ENCODE measurements at places on chromosomes 1 and 21.
A peak's percentile ranks its signal among the peaks of the same experiment; 100 is the strongest.

DNA sequence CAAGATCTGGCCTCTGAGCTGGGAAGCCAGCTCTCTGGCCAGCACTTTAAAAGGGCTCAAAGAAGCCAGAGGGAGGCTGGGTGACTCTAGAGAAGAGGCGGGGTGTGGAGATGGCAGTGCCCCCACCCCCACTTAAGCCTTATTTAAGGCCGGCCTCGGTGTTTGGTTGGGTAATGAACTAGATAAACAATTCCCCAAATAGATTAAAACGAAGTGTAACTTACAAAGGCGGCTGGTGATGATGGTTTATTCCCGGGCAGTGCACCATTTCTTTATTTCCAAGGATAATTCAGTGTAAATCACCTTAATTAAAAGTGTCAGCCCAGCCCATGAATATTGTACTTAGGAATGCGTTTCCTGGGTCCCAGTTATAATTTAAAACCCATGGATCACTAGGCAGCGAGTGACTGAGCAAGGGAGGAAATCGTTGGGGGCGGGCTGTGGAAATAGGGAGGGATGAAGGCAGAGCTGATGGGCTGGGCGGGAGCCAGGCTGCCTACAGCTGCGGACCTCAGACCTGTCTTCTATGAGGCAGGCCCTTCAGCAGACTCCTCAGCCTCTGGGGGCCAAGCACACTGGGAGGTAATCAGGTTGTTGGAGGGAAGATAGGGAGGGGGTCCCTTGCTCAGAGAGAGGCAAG is 54.9 kb downstream of the TMEM53 start:
- DNase-seq: peak; percentile 53

GRCh38 chr1:209819058-209819457 is 8.7 kb upstream of the UTP25 start:
- DNase-seq: no peak

DNA sequence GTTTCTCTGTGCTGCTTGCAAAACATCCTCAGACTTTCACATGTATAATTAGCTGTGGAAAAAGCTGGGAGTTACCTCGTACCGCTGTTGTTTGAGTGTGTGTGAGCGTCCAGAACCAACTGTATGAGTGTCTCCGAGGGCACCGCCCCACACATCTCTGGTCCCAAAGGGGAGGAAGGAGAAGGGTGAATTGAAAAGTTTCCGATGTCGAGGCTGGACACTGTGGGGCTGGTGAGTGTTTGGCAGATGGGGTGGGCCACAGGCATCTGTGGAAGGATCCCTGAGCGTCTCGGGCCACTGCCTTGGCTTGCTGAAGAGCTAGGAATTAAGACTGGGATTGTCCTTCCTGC is 1.2 kb downstream of the ATP2B4 start:
- DNase-seq: peak; percentile 26

- DNase-seq: no peak
Measured at GRCh38 chr1:225691377-225691776, 38.5 kb upstream of the ENAH start.

DNA sequence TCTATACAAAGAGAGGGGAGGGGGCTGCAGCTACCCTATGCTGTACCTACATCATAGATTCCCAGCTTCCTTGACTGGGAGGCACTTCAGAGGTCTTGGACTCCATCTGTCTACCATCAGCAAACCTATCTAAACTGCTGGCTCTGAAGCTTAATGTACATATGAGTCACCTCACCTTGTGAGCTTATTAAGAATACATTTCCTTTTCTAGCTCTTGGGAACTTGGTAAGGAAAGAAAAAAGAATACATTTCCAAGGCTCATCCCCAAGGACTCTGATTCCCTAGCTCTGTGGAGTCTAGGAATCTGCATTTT is 50.0 kb upstream of the PRELP start:
- DNase-seq: no peak

DNA sequence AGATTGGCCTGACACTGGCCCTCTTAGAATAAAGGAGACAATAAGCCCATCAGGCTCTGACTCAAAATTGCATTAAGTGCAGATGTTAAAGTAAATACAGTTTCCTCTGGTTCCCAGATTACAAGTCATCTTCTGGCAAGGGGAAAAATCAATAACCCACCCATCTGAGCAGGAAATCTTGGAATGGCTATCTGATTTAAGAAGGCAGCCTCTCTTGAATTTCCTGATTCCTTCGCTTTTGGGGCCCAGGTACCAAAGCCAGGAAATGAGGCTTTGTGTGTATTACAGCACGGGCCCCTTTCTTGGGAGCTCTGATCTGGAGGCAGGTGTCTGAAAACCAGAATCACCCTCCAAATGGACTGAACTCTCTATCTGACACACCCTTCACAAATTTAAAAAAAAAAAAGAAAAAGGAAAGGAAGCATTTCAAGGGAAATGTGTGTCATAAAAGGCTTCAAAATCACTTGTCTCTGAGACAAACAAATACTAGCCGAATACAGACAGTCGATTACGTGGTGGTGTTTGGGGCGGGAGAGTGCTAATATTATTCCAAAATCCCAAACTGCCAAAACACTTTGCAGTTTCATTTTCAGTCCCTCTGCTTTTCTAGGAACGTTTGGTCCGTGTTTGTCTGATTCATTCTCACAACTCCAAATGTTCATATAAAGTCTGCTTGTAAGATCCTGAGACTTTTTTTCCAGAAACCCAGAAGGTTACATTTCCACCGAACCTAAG is 240.9 kb upstream of the CAMK1G start:
- no peak for DNase-seq

GRCh38 chr1:6658359-6659060 is 33.8 kb downstream of the THAP3 start:
- DNase-seq: no peak

DNA sequence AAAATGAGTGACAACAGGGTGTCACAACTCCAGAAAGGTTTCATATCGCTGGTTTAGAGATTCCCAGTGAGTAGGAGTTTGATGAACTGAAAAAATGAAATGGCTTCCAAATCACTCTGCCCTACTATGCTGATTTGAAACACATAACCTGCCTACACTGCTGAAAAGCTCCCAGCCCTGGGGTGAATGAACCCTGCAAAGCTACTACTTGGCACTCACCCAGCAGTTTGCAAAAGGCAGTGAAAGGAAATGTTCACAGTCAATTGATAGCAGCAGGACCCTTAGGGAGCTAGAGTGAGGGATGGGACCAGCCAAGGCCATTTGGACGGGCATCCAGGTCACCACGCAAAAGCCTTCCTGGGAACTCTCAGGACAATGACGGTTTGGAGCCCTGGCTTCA is 44.4 kb upstream of the SRP9 start:
- no peak for DNase-seq

DNA sequence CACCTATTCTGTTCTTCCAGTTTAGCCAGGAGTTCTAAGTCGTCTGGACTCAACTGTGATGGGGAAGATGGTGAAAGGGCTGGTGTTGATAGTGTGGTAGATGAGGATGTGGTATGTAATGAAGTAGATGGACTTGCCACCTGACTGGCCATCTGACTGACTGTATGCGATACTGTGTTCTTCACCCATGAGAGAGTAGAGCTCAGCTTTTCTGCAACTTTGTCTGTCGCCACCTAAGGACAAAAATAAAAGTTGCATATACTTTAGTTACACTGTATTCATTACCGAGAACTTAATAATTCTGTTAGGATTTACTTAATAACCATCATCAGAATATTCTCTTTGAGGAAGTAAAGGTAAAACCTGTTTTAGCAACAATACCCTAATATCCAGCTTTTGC is 48.5 kb downstream of the EVI5 start:
- DNase-seq: no peak

GRCh38 chr21:41090981-41091380 is 77.0 kb upstream of the BACE2 start:
- no peak for DNase-seq

DNA sequence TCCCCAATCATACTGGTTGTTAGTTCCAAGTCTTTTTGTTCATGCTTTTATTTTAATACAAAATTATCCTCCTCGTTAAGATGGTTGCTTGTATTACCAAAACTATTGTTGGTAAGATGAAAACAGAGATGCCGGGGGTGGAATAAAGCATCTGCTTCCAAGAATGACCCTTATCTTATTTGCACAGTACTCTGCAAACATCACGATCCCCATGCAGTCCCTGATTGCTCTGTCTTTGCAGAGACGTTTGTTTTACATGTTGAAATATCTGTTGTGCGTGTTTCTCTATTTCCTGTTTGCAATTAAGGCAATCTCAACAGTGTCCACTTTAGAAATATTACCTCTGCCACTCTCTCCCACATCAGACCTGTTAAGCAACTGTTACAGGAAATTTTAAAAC is 141.3 kb upstream of the NCAM2 start:
- DNase-seq: no peak

DNA sequence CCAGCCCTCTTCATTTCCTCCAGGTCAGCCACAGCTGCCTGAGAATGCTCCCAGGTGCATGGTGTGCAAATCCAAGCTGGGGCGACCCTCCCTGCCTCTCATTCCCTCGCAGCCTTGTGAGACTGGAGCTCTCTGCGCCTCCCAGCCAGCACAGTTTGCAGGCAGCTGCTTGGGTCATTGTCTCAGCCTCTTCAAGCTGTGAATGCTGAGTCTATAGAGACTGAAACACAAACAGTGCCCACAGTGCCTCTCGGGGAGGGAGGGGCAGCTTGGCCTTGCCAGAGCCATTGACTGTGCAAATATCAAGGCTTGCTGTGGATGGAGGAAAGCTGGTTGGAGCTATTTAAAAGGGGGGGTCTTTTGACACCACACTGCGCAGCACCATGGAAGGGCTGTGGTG is 10.6 kb downstream of the PLXNA2 start:
- peak; percentile 87 for DNase-seq

DNA sequence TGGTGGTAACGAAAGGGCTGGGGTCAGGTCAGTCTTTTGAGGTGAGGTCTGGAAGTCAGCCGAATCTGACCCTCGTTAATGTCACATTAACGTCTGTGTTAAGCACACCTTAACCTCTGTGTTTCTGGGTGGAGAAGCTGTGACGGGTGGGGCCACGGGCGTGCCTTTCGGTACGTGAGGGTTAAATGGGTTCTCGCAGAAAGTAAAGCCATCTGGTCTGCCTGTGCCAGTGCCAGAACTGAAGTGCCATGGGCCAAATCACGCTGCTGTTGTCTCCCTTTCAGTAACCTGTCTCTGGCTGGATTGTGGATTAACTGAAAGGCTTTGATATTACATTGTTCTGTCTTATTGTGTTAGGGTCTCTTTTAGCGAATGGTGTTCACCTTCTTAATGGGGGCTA is 14.4 kb downstream of the URB2 start:
- no peak for DNase-seq

DNA sequence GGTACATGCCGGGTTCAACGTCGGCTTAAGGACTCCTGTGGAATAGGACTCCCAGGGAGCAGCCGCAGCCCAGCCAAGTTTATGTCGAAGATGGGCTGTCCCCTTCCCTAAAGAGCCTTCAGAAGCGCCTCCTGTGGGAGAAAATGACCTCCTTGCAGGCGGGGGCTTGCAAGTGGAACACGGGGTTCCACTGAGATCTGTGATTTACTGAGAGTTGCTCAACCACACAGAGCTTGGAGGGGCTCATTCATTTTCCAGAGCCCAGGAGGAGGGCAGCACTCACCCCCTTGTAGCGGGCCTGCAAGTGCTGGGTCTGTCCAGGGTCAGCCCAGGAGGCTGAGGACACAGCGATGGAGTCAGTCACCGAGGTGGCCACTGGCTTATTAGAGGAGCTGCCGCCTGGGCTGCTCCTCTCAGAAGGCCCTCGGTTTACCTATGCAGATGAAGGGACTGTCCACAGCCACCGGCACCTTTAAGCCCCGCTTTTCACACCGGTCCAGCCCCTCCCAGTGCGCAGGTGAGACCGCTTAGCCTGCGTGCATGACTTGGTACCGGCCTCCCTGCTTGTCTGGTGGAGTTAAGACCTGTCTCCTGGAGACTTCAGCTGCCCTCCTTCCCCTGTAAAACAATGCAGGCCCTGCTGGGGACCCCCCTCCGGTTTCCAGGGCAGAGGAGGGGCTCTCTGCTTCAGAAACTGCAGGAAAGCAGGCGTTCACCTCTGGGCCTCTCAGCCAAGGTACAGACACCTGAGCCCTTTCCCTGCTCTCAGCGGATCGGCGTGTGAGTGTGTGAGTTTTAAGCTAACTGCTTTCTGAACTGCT is 57.5 kb downstream of the ATP5PO start:
- DNase-seq: no peak

- DNase-seq: no peak
Measured at GRCh38 chr1:17890056-17890814, 135.1 kb downstream of the ACTL8 start.

DNA sequence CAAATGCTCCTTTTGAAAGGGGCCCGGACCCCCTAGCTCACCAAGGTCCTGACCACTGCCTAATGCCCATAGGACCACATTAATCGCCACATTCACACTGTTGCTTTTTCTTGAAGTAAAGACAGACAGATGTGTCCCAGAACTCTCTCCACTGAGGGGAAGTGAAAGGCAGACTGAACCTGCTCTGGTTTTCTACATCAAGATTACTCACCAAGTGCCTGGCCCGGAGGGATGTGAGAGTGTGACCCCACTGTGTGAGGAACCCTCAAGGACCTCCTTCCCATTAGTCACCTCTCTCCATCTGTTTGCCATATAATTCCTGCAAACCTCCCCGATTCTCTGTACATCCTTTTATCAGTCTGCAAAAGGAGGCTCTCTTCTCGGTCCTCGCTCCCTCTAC is 381.5 kb downstream of the OMA1 start:
- DNase-seq: no peak

GRCh38 chr21:38527737-38528136 is 29.5 kb upstream of the ERG start:
- no peak for DNase-seq

- DNase-seq: no peak
Measured at GRCh38 chr21:29299046-29299915, 559 bp downstream of the BACH1 start.

DNA sequence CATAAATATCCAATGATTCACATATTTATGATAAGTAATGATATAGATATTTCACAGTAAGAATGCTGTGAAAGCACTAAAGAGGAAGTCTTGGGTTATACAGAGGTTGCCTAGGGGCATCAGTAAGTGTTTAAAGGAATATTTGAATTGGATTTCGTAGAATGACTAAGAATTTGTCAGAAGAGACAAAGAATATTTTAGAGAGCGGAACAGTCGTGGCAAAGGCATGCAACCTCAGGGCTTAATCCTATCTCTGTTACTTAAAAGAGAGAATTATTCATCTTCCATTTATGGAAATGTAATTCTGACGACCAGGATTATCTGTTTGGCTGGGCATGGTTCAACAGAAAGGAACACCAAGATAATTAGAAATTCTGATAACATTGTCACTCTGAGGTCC is 171.9 kb upstream of the NR5A2 start:
- no peak for DNase-seq

GRCh38 chr1:224623310-224623714 is 7.2 kb downstream of the CNIH3 start:
- no peak for DNase-seq

DNA sequence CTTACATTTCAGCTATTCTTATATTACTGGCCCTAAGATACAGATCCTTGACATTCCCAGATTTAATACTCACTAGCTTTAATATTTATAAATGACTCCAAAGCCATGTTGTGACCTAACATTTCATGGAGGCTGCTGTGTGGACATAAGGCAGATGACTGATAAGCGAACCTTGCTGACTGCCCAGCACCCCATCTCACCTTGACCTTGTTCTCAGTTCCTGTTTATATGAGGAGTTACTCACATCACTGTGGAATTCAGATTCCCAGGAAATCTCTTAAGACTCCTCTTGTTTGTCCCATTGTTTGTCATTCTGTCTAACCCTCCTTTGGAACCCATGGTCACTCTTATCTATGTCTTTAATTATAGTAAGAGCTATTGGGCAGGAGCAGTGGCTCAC is 21.9 kb downstream of the RAB3B start:
- no peak for DNase-seq
